ENCODE measurements at places on chromosomes 4 and X. TPM values are rescaled to one million over a fixed set of nuclear protein-coding genes. Genes with fewer than 3 reads are reported as not detected.

GRCh38 chr4:153527690-153528089 lies 61.5 kb downstream of the TMEM131L start:
- no peak for DNase-seq

The CEP44 gene
- total RNA-seq, result 8.9 TPM

DNA sequence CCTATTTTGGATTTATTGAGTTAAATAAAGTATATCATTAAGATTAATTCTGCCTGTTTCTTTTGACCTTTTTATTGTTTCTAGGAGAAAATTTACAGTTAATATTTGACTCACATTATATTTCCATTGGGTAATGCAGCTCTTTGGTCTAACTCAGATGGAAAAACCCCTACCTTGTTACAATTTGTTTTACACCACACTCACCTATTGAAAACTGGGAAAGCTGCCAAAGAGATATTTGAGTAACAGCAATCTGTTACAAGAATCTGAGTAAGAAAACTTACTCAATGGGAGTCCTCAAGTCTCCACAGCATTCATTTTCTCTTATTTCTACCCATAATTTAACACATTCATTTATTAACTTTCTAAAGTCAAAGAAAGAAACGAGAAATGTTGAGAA lies 108.0 kb upstream of the TLL1 start:
- no peak for DNase-seq

DNA sequence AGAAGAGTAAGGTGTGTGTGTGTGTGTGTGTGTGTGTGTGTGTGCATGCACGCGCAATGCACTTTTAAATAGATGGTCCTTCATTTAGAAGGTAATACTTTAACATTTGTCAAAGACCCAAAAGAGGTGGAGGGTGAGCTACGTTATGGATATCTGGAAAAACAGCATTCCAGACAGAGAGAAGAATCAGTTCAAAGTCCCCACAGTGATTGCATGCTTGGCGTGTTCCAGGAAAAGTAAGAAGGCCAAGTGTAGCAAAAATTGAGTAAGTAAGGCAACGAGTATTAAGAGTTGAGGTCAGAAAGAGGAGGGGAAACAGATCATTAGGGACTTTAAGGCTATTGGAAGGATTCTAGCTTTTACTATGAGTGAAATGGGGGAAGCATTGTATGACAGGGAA lies 21.9 kb upstream of the GABRE start:
- DNase-seq, result no peak

DNA sequence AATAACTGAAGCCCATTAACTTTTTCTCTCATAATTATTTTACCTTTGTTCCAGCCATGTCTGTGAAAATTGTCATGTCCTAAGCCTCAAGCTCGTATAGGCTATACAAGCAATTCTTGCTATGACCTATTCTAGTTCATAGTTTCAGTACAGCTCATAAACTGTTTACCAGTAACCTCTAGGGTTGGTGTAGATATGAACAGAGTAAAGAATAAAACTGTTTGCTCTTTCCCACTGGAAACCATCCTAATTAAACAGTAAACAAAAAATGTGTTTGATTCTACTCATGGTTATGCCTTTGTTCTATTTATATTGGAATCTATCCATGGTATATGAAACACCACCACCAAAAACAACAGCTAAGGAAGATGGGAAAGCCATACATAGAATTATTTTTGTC lies 1444.0 kb upstream of the PCDH7 start:
- no peak for DNase-seq

- no peak for DNase-seq
Observed at GRCh38 chrX:114581528-114582263, 2.2 kb upstream of the HTR2C start.

DNA sequence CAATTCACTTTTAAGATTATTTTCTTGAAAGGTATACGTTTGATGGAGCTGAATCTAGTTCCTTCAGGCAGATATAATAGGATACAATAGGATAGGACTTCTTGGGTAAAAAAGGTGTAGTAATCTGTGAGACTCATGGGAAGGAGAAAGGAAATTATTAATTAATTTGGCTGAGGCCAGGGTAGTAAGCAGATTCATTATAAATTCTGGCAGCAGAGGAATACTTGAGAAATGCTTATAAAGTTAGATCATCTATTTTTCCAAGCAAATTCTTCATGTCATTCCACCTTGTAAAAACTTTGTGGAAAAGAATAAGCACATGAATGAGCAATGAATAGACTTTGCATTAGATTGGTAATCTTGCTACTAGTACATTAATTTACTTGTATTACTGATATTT lies 46.9 kb downstream of the GYPE start:
- DNase-seq, result no peak

GRCh38 chrX:84064164-84064563 lies 123.8 kb downstream of the RPS6KA6 start:
- DNase-seq, result no peak

DNA sequence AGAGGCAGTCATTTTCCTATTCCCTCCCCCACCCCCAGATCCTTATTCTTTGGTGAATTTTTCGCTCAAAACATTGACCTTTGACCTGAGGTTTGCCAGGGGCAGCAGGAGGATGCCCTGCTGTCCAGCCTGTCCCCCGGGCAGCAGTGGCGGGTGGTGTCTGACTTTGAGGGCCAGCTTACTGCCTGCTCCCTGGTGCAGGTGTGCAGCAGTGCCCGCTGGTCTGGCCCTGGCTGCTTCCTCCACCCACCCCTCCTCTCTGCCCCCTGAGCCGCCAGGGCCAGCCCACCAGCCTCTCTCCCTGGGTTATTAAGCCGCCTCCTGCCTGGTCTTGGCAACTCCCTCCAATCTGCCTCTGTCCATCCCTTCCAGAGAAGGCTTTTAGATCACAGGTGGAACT lies 40.8 kb upstream of the GRPEL1 start:
- DNase-seq, result no peak

GRCh38 chr4:165151734-165152133 lies 39.1 kb upstream of the TMEM192 start:
- DNase-seq, result no peak

DNA sequence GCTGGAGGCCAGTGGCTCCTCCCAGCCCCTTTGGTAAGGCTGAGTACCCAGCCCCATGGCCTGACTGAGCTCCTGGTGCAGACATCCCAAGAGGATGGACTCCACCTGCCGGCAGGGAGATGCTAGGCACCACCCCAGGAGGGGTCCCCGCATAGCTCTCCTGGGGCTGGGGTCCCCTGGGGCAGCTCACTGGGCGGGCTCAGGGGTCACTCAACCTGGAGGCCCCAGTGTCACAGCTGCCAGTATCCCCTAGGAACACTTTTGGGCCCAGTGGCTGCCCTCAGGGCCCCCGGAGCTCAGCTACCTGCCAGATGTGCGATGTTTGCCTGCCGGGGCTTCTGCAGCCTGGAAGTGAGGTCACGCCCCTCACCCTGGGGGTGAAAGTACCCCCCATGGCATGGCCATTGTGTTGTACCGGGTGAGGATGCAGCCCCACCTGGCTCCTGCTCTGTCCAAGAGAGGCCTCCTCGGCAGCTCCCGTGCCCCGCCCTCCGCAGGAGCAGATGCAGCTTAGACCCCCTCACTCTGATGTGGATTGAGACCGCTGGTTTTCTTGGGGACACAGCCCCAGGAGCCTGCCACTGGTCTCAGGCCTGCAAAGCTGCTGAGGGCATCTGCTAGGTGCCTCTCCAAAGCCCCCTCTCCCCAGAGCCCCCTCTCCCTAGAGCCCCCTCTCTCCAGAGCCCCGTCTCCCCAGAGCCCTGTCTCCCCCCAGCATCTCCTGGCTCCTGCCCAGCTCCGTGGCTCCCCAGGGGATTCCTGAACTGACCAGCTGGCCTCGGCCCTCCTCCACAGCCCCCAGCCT lies 6.7 kb upstream of the HGFAC start:
- peak; percentile 15 for DNase-seq

The GAGE12J gene
- not detected for total RNA-seq

- DNase-seq, result no peak
Observed at GRCh38 chr4:172088556-172088955, 275.4 kb downstream of the GALNTL6 start.

- no peak for DNase-seq
Observed at GRCh38 chr4:151801547-151802516, 41.0 kb upstream of the GATB start.

- no peak for DNase-seq
Observed at GRCh38 chr4:48836658-48837057, 5.8 kb downstream of the OCIAD1 start.

The THAP6 gene
- 13.0 TPM for total RNA-seq

DNA sequence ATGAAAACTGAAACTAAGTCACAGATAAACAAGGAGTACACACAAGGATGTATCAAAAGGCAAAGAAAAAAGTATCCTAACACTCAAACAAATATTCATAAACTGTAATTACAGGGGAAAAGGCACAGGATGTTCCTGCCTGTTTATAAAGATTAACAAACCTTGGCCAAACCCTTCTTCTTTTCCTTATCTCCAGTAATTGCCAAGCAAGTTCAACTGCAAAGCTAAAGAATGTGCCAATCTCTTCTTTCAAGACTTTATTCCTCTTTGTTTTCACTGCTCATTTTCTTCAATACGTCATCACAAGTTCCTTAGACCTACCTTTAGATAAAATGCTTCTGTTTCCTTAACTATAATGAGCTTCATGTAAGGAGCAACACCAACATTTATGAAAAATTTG lies 171.2 kb downstream of the AMELX start:
- DNase-seq, result no peak

DNA sequence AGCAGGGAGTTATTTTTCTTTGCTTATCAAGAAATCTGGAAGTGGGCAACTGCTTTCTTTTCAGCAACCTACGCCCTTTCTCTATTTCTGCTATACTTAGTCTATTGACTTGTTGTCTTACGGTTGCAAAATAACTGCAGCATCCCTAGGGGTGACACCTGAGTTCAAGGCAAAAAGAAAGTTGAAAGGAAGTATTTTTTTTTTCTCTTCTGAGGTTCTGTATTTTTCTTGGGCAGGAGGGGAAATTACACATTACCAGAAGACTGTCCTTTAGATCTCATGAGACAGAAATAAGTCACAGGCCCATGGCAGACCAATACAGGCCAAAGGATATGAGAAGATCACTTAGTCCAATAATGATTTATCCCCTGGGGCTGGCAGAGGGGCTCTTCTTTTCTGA lies 204.7 kb upstream of the CASK start:
- no peak for DNase-seq

DNA sequence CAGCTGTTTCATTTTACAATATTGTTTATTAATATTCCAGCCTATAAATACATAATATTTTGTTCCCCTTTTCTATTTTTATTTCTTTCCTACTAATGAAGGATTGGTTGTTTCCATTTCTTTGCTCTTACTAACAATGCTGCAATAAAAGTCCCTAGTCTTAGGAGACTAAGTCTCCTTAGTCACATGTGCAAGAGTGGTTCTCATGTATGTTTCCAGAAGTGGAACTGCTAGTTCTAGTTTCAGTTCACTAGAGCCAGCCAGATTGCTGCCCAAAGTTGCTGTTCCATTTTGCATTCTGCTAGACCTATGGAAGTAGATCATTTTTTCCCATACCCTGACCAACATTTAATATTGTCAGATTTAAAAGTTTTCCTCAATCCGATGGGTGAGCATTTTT lies 44.3 kb downstream of the CNGA1 start:
- no peak for DNase-seq

The PLK4 gene
- 0.25 TPM for total RNA-seq

The GAGE12D gene
- not detected for total RNA-seq

- DNase-seq, result no peak
Observed at GRCh38 chrX:41240509-41240908, 93.5 kb upstream of the DDX3X start.

DNA sequence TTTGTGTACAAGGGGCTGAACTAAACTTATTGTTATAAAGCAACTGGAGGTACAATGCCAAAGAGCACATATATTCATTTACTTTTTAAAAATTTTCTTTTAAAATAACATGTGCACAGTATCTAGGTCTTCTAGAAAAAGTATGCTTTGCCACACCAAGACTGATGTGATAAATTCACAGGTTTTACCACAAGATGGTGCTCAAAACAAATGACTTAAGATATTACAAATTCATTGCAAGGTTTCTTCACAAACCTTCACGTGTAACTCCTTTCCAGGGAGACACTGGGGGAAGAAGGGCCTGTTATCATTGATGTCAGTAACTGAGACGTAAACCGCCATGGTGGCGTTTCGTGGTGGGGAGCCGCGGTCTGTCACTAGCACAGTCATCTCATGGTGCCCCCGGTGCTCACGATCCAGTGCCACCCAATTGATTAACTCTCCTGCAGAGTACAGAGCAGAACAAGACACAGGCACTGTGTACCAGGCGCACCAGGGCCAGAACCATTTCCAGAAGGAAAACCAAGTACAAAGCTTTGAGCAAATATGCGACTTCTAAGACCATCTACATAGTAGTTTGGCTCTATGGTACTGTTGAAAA lies 162.2 kb downstream of the DCHS2 start:
- no peak for DNase-seq

The MSANTD1 gene
- 0.32 TPM for total RNA-seq

The SSX1 gene
- not detected for total RNA-seq

The P2RY4 gene
- not detected for total RNA-seq

- no peak for DNase-seq
Observed at GRCh38 chrX:106484233-106484632, 127.5 kb upstream of the RADX start.

DNA sequence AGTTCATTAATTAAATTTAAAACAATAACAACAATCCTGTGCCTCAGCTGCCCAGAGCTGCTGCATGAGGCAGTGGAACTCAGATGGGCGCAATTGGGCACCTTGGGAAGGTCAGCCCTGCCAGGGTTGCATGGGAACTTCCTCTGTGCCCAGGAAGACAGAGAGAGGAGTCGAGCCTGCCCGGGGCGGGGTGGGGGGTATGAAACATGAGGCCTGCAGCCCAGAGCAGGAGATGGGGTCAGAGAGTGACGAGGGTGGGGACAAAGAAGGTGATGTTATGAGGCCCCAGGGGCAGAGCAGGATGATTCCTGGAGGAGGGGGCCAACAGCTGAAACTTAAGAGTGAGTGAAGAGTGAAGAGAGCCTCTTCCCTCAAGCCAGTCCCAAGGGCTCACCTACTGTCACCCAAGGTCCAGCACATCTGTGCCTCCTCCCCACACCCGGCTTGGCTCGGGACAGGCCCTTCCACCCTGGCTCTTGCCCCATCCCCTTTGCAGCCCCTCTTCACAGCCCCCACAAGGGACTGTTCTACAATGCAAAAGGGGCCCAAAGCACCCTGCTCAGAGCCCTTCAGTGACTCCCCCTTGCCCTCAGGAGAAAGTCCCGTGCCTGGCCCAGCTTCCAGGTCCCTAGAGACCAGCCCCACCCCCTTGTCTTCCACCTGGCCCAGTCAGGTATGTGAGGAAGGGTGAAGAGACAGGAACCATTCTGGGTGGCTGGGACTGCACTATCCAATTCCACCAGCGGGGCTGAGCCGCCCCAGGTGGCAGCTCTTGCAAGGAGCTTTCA lies 31.4 kb downstream of the HMX1 start:
- no peak for DNase-seq

- DNase-seq, result no peak
Observed at GRCh38 chrX:136310411-136310810, 9.6 kb downstream of the ADGRG4 start.

The HTR2C gene
- not detected for total RNA-seq

The ANXA3 gene
- total RNA-seq, result 16.0 TPM

GRCh38 chr4:72286185-72286584 lies 254.4 kb downstream of the NPFFR2 start:
- DNase-seq, result no peak

The SMC1A gene
- total RNA-seq, result 34.4 TPM
